Cerebellar nuclear complex (tissue), 1 donor: ENCODE measurements at places on chromosomes 4 and X.

- DNase-seq, result no peak
Observed at GRCh38 chrX:148947399-148947975, 447.1 kb downstream of the AFF2 start.

- DNase-seq, result no peak
Observed at GRCh38 chrX:154019633-154020528, at the start of gene IRAK1. IRAK1 (minus strand) TSS chrX:154019902; CDS start chrX:154019812, 90 bp downstream.

GRCh38 chr4:100295792-100296191 lies 105.5 kb upstream of the DDIT4L start:
- no peak for DNase-seq

GRCh38 chr4:15469402-15470127 lies at the start of gene CC2D2A:
CC2D2A (plus strand) TSS chr4:15469882; CDS start chr4:15475933, 6,051 bp downstream.
- peak; percentile 25 for DNase-seq

GRCh38 chr4:19224820-19225219 lies 1026.9 kb upstream of the SLIT2 start:
- DNase-seq, result no peak

- DNase-seq, result no peak
Observed at GRCh38 chrX:103754401-103754800, 22.2 kb upstream of the PLP1 start.

GRCh38 chr4:185210102-185210981 lies 944 bp downstream of the SNX25 start:
- no peak for DNase-seq

DNA sequence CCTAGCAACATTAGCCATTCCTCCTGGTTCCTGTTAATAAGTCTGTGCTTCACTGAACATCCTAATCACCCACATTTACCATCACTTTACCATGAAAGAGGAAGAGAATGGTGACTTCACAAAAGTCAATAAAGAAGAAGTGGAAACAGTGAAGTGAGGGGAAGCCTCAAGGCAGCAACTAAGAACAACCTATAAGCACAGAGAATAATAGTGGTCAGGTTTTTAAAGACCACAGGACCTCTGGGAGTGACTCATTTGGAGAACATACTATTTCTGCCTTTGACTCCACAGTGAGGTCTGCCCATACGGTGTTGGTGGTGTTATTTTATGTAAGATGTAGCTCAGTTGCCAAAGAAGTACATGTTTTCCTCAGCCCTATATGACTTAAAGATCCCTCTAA lies 86.0 kb upstream of the TET2 start:
- no peak for DNase-seq

GRCh38 chr4:5478697-5479096 lies 229.7 kb downstream of the EVC2 start:
- DNase-seq, result no peak

- DNase-seq, result no peak
Observed at GRCh38 chr4:137621056-137621455, 88.8 kb upstream of the PCDH18 start.

DNA sequence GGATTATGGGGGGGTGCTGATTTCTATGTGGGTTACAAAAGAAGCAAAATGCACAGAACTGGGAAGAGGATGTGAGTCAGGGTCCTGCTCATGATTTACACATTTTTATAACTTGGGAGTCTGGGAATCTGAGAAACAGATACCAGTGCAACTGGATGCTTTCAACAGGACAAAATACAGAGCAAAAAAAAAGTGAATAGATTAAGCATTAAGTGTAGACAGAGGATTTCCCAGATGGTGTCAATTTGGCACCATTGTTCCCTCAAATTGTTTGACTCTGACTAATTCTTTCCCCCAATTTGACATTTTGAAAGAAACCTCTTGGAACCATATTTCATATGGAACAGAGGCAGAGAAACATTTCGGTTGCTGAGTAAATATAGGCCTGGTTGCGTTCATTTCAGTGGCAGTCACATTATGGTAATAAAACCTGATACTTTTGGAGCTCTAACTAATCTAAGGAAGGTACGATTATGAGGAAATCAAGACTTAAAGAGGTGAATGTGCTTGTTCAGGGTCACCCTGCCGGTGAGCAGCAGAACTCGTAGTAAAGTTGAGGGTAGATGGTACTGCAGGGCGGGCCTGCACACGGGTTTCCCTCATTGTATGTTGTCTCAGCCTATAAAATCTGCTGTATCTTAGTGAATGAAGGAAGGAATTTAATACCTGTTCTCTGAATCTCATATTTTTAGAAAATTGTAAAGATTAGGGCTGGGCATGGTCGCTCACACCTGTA lies 18.7 kb upstream of the CDKL5 start:
- DNase-seq, result no peak

GRCh38 chrX:106278951-106279350 lies 110.8 kb downstream of the PWWP3B start:
- no peak for DNase-seq

DNA sequence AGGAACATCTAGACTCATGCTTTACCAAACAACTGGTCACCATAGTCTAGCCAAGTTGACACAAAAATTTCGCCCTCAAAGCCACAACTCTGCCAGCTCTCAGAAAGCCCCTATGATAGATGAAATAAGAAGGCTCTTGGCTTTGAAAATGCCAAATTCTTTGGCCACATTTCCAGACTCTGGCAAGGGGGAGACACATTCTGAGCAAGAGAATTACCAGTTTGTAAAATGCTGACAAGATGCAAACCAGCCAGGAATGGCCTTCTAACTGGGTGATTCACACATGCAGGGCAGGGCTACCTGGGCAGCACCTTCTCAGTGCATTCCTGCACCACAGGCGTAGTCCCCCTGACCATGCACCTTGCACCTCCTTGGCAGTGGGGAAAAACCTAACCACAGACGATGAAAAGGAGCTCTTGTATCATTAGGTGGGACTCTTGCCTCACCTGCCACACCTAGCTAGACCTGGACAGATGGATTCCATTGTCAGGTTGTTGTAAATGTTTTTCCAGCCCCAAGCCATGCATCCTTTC lies 77.4 kb upstream of the CPEB2 start:
- no peak for DNase-seq

- no peak for DNase-seq
Observed at GRCh38 chrX:115017455-115017854, at the start of gene IL13RA2. IL13RA2 (minus strand) TSS chrX:115017616; CDS start chrX:115017269, 347 bp downstream.

DNA sequence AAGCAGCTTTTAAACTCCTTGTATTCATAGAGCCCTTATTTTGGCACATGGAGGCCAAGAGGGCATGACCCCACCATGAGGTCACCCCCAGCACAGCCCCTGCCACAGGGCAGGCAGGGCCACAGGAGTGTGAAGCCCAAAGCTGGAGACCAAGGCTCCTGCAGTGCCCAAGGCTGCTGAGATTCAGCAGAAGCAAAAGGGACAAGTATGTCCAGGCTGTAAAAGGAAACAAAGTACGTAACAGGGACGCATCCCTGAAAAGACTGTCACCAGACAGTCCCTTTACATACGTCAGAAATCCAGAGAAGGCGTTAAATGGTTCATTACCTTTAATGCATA lies 18.9 kb downstream of the GAK start:
- DNase-seq, result no peak

- no peak for DNase-seq
Observed at GRCh38 chr4:92520563-92520962, 216.8 kb downstream of the GRID2 start.

- DNase-seq, result no peak
Observed at GRCh38 chr4:24471486-24472160, 112.7 kb downstream of the DHX15 start.

DNA sequence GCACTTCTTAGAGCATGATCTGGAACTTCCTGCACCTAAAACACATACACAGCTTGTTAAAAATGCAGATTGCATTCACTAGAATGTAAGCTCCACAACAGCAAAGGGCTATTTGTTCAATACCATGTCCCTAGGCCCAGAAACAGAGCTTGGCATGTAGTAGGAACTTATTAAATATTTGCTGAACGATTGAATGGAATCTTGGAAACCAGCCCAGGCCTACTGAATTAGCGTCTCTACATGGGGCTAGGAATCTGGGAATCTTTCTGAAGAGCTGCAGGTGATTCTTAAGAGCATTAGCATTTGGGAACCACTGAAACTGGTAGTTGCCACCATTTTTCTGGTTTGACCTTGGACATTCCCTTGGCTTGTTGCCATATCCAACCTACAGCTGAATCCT lies 234.1 kb downstream of the STIM2 start:
- DNase-seq, result no peak

DNA sequence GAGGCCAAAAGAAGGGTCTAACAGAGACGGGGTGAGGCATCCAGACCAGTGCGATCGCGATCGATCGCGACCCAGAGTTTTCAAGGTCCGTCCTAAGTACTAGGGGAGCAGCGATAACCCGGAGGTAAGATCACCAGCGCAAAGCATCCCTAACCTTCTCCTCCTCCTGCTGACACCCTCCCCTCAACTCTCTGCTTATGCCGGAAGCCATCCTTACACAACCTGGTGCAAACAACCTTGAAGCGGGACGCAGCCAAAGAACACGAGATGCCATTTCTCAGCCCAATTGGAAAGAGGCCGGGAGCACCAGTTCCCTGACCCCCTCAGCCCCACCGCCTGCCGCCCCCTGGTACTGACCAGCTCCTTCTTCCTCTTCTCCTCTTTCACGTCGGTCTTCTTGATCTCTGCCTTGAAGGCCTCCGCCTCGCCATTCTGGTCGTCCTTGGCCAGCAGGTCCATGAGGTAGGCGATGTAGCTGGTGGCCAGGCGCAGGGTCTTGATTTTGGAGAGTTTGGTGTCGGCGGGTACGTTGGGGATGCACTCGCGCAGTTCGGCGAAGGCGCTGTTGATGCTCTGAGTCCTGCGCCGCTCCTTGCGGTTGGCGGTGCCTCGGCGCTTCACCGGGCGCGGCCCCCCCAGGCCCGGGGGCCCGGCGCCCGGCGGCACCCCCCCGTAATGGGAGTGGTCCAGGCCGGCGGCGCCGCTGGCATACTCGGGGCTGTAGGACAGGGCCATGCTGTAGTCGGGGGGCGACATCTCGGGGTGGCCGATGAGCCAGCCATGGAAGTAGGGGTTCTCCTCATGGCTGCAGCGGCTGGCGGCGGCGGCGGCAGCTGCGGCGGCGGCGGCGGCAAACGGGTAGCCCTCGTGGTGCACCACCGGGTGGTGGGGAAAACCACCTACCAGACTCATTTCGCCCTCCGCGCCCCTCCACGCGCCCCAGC lies 1.4 kb downstream of the HAND2 start:
- no peak for DNase-seq

- no peak for DNase-seq
Observed at GRCh38 chr4:94208266-94208665, 601 bp downstream of the SMARCAD1 start.

DNA sequence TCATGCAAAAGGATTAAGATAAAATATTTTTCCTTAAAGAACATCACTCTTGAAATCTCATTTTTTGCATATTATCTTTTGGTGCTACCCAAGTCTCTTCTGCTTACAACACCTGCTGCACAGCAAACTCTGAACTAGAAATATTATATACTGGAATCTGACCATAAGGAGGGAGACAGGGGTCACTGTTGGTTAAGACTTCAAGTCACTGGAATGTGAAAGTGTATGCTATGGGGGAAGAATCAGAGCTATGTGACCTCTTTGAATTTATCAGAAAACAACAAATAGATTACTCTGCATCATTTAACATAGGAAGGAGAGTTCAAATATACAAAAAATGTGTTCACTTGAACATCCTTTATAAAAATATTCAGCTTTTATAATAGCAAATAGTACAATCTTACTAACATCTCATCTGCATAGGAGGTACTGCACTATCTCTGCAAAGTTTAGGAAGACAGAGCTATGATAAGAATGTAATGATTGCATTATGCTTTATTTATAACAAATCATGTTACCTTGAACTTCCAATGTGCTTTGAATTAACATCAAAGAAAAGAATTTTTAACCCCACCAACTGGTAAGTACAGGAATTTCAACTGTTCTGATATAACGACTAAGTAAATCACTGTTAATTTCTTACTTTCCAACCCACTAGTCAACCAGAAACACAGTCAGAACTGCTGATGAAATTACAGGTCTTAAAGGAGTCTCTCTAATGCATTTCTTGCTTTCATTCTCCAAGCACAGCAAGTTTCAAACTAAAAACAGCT lies 69.8 kb downstream of the ZNF827 start:
- no peak for DNase-seq

DNA sequence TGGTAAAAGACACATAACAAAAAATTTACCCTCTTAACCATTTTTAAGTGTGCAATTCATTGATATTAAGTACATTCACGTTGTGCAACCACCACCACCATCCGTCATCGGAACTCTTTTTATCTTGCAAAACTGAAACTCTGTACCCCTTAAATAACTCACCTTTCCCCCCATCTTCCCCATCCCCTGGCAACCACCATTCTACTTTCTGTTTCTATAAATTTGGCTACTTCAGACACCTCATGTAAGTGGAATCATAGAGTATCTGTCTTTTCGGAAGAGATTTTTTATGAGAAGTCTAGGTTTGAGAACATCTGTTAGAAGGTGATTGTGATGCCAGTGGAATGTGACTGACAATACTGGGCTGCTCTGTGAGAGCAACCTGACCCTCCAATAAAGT lies 39.8 kb upstream of the CCDC149 start:
- no peak for DNase-seq

GRCh38 chr4:85534120-85534519 lies 59.2 kb downstream of the ARHGAP24 start:
- no peak for DNase-seq

GRCh38 chr4:145760176-145760575 lies 80.2 kb downstream of the C4orf51 start:
- no peak for DNase-seq

GRCh38 chrX:115367951-115368350 lies 78.4 kb downstream of the LUZP4 start:
- DNase-seq, result no peak

DNA sequence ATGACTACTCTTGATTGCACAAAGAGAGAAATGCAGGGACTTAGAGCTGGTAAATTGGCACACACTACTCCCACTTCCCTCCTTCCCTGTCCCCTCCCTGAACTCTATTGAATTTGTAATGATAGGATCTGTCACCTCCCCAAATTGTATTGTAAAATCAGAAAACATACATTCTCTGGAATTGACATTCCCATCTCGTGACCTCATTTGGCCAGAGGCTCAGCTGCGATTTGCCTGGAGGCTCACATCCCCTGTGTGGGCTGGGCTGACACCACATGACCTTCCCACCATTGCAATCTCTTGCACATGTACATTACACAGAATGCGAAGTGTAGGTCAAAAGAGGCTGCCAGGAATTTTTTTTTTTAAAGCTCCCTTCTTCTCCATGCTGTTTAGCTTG lies 172.1 kb downstream of the MID1IP1 start:
- DNase-seq, result no peak

DNA sequence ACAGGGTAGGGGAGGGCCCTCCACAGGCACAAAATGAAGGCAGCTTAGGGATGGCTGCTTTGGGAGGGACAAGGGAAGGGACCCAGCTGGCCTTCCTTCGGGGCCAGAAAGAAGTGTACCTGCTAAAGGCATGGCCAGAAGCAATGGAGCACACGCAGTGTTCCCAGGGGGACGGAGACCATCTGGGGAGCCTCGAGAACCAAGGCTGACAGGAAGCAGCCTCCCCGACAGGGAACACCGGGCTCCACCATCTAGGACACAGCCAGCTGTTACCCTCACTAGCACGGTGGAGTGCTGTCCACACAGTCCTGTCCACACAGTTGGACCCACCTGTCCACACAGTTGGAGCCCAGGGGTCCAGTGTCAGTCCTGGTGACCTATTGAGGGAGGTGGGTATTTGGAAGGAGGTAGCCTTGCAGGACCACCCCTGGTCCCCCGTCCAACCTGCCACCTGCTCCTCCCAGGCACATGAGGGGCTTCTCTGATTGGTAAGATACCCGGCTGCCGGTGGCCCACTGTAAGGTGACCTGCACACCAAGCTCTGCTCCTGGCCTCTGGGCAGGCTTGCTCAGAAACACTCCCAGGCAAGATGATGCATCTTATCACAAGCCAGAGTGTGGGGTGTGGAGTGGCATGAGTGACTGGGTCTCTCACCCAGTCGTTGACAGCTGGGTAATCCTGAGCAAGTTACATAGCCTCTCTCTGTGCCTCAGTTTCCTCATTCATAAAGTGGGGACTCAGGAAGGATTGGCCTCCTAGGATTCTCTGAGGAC lies 20.5 kb upstream of the AFAP1 start:
- no peak for DNase-seq
